ENCODE measurements at places on chromosomes 5 and 9.

GRCh38 chr5:137370096-137371071 is 128.7 kb downstream of the SPOCK1 start:
- no peak for DNase-seq

DNA sequence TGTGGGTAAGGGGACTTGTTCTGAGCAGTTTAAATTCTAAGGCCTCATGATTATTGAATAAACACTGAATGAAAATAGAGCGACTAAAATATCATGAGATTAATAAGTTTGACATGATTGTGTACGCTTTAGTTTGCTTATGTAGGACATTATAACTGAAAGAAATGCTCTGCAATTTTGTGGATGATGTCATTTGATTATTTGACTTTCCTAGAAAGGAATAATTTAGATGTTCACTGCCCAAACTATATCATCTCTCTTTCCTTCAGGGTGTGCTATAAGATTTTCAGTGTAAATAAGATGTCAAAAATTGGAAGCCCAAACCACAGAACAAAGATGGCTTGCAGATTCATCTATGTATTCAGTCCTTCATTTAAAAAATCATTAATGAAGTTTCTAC is 115.7 kb upstream of the MTAP start:
- no peak for DNase-seq

GRCh38 chr5:132309679-132310078 is 15.5 kb downstream of the SLC22A4 start:
- no peak for DNase-seq

- DNase-seq: no peak
These were observed 32.6 kb downstream of the NKX2-5 start for GRCh38 chr5:173202266-173202875.

- no peak for DNase-seq
These were observed 77.9 kb downstream of the SEMA4D start for GRCh38 chr9:89419978-89420394.

GRCh38 chr9:111163716-111164389 is 125.6 kb upstream of the LPAR1 start:
- DNase-seq: no peak

DNA sequence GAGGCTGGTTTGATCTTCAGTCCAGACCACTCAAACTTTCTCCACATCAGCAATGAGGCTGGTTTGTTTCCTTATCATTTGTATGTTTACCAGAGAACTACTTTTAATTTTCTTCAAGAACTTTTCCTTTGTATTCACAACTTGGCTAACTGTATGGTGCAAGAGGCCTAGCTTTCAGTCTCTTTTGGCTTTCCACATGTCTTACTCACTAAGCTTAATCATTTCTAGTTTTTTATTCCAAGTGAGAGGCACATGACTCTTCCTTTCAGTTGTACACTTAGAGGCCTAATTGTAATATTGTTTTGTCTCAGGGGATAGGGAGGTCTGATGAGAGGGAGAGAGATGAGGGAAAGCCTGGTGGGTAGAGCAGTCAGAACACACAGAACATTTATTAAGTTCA is 554.0 kb upstream of the ARRDC3 start:
- no peak for DNase-seq

DNA sequence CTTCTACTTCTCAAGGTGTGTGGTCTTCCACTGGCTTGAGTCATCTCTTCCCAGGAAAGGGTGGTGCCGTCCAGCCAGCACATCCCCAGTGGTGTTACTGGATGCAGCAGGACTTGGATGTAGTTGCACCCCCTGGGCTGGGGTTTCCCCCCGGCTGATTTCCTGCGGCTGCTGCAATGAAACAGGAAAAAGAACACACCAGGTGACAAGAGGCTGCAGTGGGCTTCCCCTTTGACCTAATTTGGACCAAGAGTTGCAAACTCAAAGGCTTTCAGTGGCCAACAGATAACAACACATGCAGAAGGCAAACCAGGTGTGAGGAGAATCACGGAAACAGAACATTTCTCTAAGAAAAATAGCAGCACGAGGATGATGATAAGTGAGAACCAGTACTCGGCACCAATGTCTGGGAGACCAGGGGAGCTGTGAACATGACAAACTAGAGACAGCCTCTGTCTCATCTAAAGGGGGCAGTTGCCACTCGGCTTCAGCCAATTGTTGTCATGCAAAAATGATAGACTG is 83.7 kb downstream of the PDE6A start:
- DNase-seq: no peak

DNA sequence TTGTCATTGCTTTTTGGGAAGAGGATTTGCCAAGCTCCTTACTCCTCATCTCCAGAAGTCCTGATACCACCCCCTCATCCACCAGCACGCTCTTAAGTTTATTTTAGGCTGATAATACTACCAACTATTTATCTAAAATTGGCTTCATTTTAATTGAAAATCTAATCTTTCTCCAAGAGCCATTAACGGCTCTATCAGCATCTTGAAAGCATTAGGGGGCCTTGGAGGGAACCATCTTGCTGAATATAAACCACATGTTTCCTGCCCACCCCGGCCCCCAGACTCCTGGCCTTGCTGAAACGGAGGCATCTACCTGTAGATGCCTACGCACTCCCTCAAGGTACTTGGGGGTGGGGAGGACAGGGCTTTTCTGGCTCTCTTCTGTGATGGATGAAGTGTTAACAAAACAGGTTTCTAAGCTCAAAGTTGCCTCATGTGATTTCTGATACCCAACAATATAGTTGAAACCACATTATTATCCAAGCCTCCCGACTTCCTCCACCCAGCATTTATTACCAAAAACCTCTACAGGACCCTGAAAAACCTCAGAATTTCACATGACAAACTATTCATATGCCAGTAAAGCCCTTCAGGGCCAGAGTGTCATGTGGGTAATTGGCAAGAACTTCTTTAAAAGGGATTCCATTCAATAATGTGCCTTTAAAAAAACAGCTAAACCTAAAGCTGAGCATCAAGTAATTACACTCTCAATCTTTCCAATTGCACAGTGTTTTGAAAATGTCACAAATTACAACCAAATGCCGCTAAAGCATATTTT is 96.7 kb downstream of the SAXO1 start:
- no peak for DNase-seq

- no peak for DNase-seq
These were observed 234.2 kb upstream of the IRX2 start for GRCh38 chr5:2985718-2986117.

DNA sequence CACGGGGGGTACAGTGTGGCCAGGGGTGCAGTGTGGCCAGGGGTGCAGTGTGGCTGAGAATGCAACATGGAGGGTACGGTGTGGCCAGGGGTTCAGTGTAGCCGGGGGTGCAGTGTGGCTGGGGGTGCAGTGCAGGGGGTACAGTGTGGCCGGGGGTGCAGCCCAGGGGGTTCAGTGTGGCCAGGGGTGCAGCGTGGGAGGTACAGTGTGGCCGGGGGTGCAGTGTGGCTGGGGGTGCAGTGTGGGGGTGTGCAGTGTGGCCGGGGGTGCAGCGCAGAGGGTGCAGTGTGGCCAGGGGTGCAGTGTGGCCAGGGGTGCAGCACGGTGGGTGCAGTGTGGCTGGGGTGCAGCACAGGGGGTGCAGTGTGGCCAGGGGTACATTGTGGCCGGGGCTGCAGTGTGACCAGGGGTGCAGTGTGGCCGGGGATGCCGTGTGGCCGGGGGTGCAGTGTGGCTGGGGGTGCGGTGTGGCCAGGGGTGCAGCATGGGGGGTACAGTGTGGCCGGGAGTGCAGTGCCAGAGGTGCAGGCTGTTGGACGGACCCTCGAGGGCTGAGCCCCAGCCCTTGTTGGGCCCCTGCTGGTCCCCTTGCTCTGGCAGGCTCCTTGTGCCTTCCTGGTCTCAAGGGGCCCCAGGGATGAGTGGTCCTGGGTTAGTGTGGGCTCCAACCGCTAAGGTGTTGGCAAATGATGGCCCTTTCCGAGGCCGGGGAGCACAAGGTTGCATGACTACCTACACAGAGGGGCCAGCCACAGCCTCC is 17.9 kb downstream of the TPPP start:
- no peak for DNase-seq
